ENCODE measurements at places on chromosomes 5 and 9.

DNA sequence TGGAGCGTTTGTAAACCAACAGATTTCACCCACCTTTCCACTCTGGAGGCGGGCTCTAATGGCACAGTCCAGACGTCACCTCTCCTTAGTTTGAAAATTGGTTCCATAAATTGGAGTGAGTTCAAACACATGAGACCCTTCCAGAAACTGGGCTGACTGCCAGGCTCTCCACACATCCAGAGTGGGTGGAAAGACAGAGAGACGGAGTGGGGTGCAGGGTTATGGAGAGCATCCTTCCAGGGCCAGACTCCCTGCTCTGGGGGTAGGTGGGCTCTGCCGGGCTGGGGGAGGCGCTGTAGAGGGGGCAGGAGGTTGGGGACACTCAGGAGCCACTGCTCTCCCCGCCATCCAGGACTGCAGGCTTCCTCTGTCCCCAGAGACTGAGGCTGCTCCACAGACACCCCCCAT lies 104.7 kb upstream of the PHYKPL start:
- no peak for DNase-seq

DNA sequence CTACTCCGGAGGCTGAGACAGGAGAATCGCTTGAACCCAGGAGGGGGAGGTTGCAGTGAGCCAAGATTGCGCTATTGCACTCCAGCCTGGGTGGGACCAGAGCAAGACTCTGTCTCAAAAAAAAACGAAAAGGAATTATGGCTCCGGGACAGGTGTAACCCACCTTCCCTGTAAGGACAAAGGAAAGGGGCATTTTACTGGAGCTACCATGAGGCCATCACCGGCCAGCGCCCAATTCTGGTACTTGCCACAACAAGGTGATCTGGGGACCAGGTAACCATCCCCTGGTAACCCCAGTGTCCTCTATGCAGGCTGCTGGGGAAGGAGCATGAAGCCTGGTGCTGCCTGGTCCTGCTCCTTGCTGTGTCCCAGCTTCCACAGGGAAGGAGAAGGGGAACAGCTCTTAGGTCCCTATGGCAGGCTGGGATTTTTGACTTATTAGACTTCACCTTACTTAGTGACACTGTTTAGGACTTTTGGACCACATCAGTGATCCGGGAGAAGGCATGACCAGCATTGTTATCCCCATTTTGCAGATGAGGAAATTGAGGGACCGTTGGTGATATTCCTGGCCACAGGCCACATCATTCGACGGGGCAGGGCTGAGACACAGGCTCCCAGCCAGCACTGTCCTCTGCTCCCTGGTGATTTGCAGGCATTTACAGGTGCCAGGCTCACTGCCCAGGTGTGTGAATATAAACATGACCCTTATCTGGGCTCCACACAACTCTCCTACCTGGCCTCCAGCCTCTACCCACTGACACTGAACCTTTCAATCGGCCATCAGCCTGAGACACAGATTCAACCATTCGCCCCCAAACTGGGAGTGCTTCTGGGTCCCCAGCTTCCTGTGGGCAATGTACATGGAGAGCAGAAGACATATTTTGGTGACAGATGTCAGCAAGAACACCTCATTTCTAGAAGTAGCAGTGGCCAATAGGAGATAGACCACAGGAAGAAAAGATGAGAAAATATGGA lies 26.5 kb upstream of the ABO start:
- DNase-seq: no peak

DNA sequence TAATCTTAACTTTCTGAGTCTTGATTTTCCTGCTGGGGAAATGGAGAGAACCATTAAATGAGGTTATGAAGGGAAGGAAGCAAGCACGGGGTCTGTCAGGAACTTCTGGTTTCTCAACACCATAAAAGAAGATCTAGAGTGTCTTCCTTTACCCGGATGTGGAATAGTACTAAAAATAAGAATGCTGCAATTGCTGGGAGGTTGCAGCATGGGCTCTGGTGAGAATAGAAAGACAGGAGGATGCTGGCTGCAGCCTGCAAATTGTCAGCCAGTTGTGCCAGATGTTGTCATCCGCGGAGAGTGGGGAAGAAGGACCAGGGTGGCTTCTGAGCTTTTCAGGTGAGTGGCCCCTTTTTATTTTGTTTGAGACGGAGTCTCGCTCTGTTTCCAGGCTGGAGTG lies 69.3 kb upstream of the STC2 start:
- DNase-seq: peak; percentile 63

DNA sequence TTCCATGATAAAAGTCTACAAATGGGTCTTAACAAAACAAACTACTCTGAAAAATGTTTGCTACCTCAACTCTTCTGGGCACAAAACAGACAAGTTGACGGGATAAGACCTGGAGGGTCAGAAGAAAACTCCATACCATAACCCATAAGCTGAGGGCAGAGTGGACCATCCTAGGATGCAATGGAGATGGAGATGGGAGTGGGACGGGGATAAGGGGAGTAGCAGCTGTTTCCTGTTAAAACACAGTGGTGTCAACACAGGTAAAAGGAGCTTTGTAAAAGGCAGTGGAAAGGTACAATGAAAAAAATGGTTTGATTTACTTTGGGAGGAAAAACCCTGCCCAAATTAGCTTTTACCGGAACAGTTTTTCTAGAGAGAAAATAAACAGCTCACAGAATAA lies 41.6 kb downstream of the CEMIP2 start:
- no peak for DNase-seq

- peak; percentile 45 for DNase-seq
Measured at GRCh38 chr9:113541019-113541900, 77.7 kb downstream of the RGS3 start.

DNA sequence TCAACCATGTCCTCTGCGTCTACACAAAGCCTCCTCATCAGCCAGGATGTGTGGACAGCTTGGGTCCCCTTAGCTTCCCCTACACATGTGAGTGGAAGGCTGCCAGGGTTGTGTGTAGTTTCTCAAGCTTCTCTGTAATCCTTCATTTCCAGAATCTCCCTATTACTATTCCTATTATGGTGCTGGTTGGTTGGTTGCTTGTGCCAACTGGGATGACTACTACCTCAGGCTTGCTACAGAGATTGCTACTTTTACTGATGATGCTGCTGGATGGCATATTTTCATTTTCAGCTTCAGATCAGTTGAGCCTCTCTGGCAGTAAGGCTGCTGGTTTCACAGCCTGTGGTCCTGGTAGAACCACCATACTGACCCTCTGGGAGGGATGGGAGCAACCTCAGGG lies 39.9 kb downstream of the ATG10 start:
- DNase-seq: no peak

DNA sequence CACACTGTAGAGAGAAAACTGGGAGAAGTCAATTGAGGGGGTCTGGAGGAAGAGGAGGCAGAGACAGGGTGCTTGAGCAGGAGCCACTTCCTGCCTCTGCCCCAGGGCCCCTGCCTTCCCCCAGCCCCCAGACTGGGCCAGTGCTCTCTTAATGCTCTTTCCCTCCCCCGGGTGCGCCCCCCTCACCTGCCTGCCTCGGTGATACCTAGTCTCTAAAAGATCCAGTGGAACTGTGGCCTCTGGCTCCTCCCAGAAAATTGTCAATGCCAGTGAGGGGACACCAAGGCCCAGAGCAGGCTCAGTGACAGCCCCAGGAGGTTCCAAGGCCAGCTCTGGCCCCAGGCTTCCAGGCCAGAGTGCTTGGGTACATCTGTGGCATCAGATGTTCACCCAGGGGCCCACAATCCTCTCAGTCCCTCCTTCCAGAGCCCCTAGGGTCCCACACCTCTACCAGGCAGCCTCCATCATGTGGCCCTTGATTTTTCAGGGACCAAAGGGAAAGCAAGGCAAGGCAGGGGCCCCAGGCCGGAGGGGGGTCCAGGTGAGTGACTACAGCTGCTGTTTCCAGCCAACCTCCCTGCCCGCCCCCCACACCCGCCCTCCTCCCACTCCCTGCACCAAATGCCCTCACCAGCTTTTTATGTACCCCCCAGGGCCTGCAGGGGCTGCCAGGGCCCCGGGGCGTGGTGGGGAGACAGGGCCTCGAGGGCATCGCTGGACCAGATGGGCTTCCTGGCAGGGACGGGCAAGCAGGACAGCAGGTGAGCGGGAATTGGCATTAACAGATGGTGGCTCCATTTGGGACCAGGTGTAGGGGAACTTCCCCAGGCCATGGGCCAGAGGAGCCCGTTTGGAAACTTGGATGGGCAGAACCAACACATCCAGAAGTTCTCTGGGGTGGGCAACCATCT lies 33.1 kb upstream of the ORM1 start:
- no peak for DNase-seq

GRCh38 chr9:81244631-81245030 lies 444.7 kb downstream of the TLE1 start:
- no peak for DNase-seq

GRCh38 chr5:157571357-157571827 lies 4.2 kb downstream of the ADAM19 start:
- peak; percentile 47 for DNase-seq

- no peak for DNase-seq
Measured at GRCh38 chr5:63686938-63687337, 275.3 kb downstream of the HTR1A start.

- DNase-seq: peak; percentile 37
Measured at GRCh38 chr5:150153957-150154617, 1.6 kb downstream of the PDGFRB start.

- DNase-seq: no peak
Measured at GRCh38 chr9:133074111-133074651, 12.4 kb downstream of the CEL start.

DNA sequence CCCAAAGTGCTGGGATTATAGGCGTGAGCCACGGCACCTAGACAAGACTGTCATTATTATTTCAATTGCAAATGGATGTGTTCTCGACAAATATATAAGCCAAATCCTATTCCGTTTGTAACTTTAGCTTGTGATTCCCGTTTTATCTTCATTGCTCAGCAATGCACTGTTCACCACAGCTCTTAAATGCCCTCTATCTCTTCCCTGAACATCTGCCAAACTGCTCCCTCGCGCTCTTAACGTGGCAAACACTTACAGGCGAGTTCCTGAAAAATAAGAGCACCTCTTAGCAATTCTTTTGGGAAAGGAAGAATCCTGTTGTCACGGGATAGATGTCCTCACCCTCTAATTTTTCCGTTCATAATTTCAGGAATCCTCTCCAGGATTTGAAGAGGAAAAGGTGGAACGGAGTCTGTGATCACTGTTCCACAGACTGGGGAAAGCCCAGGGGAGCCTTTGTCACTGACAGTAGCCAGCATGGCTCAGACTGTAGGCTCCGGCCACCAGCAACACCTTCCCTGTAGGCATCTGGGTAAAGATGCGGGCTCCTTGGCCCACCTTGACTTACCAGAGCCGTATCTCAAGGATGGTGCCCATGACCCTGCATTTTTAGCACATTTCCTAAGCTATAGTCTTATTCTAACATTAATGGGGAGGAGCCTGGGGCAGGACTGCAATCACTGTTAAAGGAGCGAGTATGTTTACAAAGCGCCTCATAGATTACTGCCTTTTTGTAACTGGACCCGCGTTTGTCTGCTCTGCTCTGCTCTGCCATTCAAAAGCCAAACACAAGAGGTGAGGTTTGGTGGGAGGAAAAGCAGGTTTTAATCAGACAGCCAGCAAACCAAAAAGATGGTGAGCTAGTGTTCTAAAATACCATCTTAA lies 20.2 kb upstream of the GNPDA1 start:
- no peak for DNase-seq

DNA sequence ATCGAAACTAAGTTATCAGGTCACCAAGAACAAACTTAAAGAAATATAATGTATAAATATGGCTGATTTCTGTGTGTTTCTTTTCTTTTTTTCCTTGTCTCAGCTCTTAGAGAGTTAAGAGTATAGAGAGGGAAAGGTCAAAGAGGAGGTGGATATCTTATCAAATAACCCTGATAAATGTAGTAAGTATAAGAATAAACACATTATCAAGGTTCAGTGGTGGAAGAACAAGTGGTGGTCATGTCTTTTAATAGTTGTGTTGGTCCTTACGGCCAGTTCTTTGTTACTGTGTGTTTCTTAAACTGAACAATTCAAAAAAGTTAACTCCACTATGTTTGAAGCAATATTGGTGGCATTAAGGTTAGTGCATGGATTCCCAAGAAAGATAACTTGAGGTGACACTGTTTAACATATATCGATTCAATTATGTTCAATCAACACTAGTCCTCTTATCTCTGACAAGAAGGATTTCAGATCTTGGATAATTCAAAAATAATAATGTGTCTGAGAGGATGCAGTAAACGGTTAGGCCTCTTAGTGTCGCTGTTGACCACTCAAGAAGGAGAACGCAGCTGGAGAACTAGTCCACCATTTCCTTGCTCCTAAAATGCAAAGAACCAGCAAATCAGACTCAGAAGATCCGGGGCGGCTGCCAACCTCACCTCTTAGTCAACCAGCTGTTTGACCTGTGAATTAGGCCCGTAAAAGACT lies at the start of gene PCDHGA3:
PCDHGA3 (plus strand) TSS at position 588 of the 711 bp plus-strand sequence. CDS start 205 bp downstream, outside the sequence.
- DNase-seq: peak; percentile 44

- peak; percentile 9 for DNase-seq
Measured at GRCh38 chr5:73564675-73565074, 764 bp downstream of the ANKRA2 start.

DNA sequence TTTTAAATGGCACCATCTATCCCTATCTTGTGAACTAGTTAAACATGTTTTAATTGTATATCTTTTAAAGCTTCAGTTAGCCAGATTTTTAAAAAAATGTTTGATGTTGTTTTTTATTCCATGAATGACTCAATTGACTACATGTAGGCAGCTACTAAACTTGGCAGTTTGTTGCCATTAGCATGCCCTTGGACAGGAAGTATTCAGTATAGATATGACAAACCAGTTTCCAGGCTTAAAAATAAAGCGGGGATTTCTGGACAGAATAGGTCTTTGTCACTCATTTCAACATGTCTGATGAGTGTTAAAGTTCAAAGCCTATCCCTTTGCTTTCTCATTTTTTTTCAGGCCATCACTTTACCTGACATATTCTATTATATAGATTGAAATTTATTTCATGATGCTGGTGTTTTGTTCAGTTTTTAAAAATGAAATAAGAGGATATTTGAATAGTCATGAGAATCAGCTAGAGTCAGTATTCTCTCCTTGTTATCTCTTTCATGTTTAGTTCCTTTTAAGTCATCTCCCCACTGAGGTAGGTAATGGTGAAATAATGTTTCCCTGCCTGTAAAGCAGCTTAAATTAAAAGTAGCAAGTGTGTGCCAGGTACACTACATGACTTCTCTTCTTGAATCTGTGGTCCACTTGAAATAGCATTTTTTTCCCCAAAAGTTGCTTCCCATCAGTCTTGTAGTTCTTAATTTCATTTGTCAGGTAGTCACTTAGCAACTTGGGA lies 11.9 kb downstream of the TNFAIP8 start:
- DNase-seq: peak; percentile 50

DNA sequence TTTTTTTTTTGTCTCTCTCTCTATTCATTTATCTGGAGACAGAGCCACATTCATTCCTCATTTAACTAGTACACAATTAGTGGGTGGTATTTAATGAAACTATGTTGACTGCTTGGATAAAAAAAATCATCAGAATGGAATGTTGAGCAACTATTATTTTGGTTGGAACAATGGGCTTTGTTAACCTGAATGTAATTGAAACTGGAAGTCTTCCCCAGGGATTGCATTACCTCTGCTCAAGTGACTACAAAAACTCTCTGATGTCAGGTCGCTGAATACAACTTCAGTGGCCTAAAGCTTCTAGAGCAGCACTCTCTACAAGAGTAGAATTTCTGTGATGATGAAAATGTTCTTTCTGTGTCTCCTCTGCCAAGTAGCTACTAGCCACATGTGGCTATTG lies 295.8 kb downstream of the DEPDC1B start:
- DNase-seq: no peak

- DNase-seq: peak; percentile 80
Measured at GRCh38 chr5:149990518-149991376, 9.7 kb downstream of the TIGD6 start.

- DNase-seq: no peak
Measured at GRCh38 chr5:58786035-58786434, 203.2 kb downstream of the RAB3C start.
